NCI-H1092 treated with DMSO at 0.1 percent for 48 hours (cell line): ENCODE measurements at places on chromosomes 16 and 17.

DNA sequence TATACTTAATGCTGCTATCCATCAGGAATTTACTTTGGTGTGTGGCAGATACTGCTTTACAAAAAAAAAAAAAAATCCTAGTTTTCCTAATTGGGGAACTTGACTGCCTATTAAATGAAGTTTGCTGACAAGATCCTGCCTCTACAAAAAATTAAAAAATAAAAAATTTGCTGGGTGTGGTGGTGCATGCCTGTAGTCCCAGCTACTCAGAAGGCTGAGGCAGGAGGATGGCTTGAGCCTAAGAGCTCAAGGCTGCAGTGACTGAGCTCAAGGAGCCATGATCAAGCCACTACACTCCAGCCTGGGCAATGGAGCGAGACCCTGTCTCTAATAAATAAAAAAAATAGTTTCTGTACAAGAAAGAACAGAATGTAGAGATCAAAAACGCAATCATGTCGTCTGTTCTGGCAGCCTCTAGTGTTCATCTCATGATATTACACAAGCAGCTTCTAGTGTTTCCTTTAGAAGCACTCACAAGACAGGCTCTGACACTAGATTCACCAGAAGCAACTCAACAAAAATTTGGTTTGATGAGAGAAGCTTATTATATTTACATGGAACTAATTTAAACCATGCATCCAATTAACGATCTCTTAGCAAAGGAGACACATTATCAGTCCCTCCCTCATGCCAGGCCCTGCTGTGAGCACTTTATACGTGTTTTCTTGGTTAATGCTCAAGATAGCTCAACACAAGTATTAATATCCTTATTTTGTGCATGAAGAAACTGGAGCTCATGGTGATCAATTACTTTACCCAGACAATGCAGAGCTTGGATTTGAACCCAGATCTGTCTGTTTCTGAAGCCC lies 6.8 kb upstream of the KRTAP17-1 start:
- peak; percentile 33 for DNase-seq

GRCh38 chr16:14510939-14511799 lies 118.9 kb downstream of the PARN start:
- no peak for DNase-seq

GRCh38 chr16:76518781-76519180 lies 241.6 kb downstream of the CNTNAP4 start:
- DNase-seq, result no peak

DNA sequence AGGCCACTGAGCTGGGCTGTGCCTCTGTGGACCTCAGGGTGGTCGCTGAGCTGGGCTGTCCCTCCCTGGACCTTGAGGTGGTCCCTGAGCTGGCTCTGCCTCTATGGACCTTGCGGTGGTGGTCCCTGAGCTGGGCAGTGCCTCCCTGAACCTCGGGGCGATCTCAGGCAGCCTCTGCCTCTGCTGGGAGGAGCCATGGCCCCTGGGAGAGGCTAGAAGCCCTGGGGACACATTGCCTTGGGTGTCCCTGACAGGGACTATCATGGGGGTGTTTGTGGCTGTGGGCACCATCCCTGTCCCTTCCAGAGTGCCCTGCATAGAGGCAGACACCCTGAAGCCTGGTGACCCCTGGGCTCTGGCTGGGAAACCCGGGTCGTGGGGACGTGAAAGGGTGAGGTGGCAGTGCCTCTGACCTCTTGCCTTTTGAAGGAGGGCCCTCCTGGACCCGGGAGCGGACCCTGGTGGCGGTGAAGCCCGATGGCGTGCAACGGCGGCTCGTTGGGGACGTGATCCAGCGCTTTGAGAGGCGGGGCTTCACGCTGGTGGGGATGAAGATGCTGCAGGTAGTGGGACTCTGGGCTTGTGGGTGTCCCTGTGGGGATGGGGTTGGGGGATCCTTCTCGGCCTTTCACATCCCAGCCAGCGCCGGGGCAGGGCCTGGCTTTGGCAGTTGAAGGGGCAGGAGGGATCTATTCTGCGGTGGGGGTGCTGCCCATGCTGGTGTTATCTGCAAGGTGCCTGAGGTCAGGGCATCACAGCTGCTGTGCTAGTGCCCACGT lies 1.8 kb downstream of the NME4 start:
- no peak for DNase-seq

- no peak for DNase-seq
Observed at GRCh38 chr16:78836802-78837491, 737.5 kb downstream of the WWOX start.

DNA sequence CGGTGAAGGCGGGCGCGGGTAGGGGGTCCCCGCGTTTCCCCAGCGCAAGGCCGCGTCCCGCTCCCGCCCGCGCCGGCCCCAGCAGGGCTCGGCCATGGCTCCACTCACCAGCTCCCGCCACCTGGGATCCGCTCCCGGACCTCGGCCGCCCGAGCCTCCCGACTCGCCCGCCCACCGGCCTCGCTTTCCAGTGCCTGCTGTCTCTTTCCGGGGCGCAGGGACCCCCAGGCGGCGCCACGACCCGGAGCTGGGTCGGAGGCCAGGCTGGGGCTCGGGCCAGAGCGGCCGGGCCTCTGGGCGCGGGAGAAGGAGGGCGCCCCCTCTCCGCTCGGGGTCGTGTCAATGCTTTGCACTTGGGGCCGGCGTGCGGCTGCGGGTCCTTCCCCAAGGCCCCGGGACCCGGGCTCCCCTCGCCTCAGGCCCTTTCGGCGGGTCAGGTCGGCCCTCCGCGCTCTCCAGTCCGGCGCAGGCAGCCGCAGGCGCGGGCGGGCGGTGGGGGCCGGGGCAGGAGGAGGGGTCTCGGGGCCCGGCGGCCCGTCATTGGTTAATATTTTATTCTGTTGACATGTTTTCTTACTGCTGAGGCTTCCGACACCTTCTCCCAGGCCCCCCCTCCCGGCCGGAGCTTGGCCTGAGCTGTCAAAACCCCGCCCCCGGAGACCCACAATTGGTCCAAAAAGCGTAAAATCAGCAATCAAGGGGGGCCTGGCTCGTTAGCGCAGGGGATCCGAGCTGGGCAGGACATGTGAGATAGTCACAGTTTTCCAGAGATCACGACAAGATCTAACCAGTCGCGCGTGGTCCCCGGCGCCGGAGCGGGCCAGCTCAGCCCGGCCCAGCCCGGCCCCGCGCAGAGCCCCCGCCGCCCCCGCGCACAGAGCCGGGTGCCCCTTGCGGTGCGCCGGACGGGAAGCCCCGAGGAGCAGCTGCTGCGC lies at the start of gene TBX2:
Gene TBX2 (plus strand): TSS at position 713 of the 935 bp plus-strand sequence. CDS start 334 bp downstream, outside the sequence.
- DNase-seq, result no peak

GRCh38 chr17:4148611-4149308 lies 5.8 kb downstream of the CYB5D2 start:
- DNase-seq, result no peak

DNA sequence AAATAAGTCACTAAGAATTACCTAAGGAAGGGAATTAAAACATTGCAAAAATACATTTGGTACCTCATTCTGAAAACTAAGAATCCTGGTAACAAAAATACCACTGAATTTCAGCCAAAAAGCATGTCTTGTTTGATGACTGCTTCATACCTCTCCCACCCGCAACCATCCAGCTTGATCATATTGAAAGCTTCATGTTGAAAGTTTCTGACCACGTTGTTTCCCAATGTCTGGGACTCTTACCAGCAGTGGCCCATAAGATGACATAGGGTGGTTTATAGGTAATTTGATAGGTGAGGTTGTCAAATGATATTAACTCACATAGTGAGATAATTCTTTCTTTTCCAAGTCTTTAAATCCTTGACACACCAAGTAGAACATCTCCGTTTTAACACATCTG lies 139.3 kb downstream of the CDH11 start:
- no peak for DNase-seq

- DNase-seq, result no peak
Observed at GRCh38 chr16:79283578-79283977, 317.0 kb downstream of the MAF start.

- no peak for DNase-seq
Observed at GRCh38 chr17:63483038-63483437, 6.2 kb downstream of the ACE start.

GRCh38 chr16:12079412-12079965 lies 103.0 kb downstream of the SNX29 start:
- no peak for DNase-seq

DNA sequence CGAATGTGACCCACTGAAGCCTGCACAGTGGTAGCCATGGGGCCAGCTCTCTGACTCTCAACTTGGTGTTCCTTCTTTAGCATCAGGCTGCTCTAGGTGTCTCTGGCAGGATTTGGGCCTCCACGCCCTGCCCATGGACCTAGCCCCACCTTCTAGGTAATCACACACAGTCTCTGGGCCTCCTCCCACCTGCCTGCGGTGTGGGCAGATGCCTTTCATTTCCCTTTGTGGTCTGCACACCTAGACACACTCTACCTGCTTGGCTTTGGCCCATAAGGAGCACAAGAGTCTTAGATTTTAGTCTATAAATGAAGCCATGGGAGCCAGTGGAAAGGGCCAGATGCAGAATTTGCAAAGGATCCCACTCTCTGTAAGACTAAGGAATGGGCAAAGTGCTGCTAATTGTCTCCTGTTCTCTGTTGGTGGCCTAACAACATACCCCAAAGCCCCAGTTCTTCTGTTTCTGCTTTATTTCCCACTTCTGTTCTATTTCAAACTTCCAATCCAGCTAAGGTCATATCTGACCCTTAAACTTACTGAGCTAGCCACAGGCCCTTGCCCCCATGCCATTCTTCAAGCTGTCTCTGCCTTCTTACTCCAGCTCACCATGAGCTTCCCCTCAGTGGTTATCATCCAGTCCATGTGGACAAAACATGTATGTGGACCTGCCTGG lies 7.2 kb upstream of the MFSD6L start:
- DNase-seq, result no peak

- DNase-seq, result no peak
Observed at GRCh38 chr16:19527161-19527560, 3.4 kb downstream of the CCP110 start.

GRCh38 chr17:57572062-57572461 lies 173.0 kb downstream of the CCDC182 start:
- peak; percentile 33 for DNase-seq

GRCh38 chr17:19508577-19508867 lies 25.1 kb upstream of the SLC47A1 start:
- DNase-seq, result peak; percentile 40

GRCh38 chr16:29696881-29697331 lies 17.9 kb downstream of the QPRT start:
- DNase-seq, result no peak

DNA sequence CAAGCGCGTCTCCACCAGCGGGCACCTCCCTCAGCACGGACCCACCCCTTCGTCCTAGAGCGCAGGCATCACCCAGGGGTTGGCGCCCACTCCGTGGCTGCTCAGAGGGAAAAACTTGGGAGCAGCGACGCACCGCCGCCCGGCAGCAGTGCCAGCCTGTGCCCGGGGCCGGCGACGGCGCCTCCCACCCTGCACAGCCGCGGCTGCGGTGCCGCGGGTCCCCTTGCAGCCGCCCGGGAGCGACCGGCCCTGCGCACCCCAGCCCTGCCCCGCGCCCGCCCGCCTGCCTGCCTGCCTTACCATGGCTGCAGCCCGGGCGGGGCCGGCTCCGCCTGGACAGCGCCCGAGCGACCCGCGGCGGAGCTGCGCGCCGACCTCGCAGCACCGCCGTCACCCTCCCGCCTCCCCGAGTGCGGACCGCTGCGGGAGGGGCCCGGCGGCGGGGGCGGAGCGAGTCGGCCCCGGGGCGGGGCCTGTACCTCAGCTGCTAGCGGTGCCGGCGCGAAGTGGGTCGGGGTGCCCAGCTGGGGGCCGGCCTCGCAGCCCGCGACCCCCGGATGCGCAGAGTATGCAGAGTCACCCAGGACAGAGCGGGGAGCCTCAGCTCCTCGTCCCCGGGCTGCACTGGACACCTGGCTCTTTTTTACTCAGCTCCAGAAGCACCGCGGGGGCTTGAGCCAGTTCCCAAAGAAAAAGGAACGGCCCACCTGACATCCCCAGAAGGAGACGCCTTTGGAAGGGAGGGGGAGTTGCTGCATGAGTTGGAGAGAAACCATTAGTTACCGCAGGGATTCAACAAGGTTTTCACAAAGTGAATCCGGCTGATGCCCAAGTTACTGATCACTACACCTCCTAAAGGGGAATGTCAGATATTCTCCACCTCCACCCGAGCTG lies 17.5 kb upstream of the MTMR4 start:
- peak; percentile 22 for DNase-seq

GRCh38 chr16:52578829-52579498 lies 32.0 kb upstream of the TOX3 start:
- no peak for DNase-seq

- DNase-seq, result no peak
Observed at GRCh38 chr17:66403846-66404556, 101.6 kb downstream of the PRKCA start.

DNA sequence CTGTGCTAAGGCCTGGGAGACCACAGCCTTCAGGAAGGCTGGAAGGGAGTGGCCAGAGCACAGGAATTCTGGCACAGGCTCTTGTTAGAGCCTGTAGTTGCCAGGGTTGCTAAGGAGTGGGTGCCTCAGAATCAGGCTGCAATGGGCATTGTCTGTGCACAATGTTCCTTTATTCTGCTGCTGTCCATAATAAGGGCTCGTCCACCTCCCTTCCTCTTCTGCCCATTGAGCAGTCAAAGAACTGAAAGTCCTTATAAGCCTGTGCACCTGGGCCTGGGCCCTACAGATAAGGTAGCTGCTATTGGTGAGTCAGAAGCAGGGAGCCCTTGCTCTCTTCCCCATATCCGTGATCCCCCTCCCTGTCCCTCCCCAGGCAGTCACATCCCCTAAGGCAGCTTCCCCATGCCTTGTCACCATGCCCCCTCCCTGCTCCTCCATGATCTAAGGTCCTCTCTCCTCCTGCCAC lies 5.4 kb upstream of the CNGB1 start:
- no peak for DNase-seq
